ENCODE measurements at places on chromosomes 6 and 20.
A peak's percentile ranks its signal among the peaks of the same experiment; 100 is the strongest.

- no peak for DNase-seq
Measured at GRCh38 chr20:16147216-16147615, 426.0 kb downstream of the KIF16B start.

DNA sequence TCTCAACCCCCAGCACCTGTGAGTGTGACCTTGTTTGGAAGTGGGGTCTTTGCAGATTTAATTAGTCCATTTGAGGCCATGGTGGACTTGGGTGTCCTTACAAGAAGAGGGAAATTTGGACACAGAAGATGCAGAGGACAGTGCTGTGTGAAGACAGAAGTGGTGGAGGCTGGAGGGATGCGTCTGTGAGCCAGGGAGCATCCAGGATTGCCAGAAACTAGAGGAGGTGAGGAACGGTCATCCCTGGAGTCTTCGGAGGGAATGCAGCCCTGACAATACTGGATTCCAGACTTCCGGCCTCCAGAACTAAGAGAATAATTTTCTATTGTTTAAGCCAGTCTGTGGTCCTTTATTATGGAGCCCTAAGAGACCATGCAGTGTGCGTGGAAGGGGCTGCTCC lies 22.9 kb upstream of the NPBWR2 start:
- DNase-seq, result no peak

- no peak for DNase-seq
Measured at GRCh38 chr6:3778701-3779573, 27.4 kb upstream of the PXDC1 start.

DNA sequence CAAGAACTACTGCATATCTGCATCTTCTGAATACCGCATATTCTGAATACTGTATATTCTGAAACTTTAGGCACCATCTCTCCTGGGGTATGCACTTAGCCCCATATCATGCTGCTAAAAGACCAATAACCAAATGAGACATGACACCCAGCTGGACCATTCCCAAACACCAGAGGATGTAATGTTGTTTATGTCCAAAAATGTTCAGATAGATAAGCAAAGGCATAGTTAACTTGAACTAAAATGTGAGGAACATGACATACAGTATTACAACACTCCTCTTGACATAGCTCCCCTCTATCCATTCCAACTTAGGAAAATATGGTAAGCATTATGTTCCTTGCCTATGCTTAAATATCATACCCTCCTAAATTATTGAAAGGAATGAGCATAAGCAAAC lies 127.3 kb downstream of the TENT5A start:
- no peak for DNase-seq

DNA sequence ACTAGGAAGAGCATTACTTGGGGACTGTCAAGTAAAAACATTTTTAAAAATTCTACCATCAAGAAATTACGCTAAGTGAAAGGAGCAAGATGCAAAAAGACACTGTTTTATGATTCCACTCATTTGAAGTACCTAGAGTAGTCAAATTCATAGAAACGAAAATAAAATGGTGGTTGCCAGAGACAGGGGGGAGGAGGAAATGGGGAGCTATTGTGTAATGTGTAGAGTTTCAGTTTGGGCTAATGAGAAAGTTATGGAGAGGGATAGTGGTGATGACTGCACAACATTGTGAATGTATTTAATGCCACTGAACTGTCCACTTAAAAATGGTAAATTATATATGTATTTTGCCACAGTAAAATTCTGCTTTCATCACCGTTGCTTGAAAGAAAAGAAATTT lies 83.8 kb downstream of the UST start:
- no peak for DNase-seq

DNA sequence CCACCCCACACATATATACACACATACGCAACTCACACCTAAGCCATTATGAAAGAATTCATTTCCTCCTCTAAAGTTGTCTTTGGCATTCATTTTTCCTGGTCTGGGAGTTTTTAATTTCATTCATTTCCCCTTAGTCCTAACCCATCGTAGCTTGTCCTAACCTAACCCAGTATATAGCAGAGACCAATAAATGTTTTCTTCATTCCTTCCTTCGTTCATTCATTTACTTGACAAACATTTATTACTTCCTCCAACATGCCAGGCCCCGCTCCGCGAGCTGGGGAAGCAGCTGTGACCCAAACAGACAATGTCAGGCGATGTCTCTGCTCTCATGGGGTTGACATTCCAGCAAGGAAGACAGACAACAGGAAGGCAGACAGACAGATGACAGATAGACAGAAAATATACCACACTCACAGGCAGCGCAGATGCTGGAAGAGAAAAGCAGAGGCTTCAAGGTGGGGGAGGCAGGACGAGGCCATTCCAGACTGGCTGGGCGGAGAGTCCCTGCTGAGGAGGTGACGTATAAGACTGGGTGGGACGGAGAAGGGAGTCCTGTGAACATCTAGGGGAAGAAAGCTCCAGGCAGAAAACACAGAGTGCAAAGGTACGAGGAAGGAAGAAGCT lies 33.7 kb upstream of the SIRPA start:
- no peak for DNase-seq

DNA sequence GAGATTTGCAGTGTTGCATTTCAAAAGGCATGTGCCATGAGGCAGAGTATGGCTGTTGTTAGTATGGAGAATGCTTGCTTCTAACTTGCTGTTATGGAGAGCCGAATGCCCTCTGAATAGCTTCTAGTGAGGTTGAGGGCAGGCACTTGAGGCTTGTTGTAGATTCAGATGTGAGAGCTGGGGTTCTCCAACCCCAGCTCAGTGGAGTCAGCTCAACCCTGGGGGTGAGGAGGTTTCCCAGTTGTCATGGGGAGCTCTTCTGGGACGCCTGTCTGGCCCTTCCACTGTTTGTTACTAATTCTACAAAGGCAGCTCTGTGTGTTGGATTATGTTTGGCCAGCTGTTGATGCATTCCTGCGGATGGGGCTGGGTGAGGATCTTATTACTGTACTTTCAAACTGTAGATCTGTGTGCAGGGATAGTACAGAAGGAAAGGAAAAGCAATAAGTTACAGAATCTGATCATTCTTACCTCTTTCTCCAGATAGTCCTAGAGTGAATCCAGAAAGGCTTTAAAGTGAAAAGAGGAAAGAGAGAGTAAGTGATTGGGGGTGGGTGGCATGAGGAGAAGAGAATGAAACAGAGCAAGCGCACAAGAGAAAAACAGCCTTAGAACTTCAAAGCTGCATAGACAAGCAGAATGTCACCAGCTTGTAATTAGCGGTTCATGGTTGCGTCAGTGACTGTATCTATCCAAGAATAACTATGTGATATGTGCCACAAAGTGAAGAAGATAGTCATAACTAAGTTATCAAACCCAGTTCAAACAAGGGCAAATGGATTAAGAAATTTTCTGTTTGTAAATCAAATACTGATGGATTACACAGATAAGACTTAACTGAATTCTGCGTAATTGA lies 148.7 kb downstream of the PRL start:
- peak; percentile 54 for DNase-seq

GRCh38 chr6:87182321-87182720 lies 27.0 kb downstream of the ZNF292 start:
- DNase-seq, result no peak

DNA sequence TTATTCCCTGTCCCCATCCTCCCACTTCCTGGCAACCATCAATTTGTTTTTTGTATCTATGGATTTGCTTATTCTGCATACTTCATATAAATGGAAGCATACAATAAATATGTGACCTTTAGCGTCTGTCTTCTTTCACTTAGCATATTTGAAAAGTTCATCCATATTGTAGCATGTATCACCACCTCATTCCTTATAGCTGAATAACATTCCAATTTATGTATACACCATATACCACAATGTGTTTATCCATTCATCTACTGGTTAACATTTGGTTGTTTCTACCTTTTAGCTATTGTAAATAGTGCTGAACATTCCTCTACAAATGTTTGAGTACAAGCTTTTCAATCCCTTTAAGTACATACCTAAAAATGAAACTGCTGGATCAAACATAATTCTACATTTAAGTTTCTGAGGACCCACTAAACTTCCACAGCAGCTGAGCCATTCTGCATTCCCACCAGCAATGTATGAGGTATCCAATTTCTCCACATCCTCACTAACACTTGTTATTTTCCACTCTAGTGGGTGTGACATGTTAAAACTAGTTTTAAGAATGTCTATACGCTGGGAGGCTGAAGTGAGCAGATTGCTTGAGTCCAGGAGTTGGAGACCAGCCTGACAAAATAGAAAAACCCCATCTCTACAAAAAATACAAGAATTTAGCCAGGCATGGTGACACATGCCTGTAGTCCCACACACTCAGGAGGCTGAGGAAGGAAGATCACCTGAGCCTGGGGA lies 32.9 kb downstream of the NUDT3 start:
- no peak for DNase-seq

DNA sequence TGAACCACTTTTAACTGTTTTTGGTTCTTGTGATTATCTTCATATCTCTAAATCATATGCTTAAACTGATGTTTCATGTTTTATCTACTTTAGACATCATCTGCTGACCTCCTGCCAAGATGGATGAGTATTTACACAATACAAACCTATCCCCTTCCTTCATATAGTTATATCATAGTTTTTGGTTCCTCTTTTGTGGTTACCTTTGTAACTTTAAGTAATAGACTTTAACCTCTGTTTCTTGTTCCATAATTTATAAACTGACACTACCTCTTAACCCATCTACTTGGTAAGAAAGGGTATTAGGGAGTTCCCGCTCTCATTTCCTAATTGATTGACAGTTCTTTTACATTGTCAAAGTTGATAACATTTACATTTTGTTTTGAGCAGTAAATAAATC lies 11.9 kb downstream of the PCMT1 start:
- no peak for DNase-seq

Data from kidney epithelial cell (primary cell).